ENCODE measurements at places on chromosomes 2 and 18.

DNA sequence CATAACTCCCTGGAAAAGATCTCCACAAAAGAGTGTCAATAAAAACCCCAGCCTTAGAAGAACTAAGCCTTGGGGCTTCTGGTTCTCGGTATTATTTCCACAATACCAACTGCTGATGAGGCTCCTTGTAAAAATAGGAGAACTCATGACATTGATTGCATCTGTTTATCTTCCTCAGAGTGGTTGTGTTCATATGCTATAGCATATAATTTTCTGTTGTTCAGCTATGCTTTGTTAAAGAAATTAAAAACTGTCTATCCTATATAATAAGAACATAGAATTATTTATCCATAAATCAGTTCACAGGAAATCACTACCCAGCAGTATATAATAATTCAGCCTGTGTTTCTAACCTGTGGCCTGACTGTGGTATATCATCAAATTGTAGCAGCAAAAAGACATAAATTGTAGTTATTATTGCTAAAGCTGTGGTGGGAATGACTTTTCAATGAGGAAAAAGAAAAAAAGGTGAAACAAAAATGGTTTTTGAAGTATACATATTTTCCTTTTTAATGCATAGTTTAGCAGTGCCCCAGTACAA lies 68.9 kb downstream of the SATB2 start:
- no peak for DNase-seq

GRCh38 chr2:8547284-8548064 lies 134.4 kb upstream of the ID2 start:
- DNase-seq: no peak

DNA sequence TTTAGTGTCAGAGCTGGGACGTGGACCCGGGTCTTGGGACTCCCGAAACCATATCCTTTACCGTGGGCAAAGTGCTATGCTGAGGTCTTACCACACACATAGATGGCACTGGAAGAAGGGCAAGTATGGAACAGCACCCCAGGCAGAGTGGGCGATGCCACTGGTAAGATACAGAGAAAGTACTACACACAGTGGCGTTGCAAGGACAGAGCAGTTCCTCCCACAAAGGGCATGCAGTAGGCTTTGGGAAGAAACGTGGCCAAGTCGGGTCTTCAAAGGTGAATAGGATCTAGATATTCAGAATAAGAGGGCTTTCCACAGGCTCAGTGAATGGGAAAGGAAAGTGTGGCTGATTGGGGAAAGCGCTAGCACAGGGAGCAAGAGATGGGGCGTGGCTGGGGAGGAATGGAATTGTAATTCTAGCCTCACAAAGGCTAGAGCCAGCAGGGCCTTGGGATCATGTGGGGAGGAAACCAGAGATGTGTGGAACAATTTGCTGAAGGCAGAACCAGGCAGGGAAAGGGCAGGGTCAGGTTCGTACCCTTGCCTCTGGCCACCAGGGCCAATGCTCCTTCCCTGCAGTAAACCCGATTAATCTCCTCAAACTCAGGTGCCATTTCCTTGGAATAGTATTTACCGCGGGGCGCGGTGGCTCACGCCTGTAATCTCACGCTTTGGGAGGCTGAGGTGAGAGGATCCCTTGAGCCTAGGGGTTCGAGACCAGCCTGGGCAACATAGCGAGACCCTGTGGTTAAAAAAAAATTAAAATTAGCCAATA lies 36.0 kb downstream of the PCBP1 start:
- no peak for DNase-seq

- DNase-seq: no peak
These were observed 10.6 kb upstream of the ANXA4 start for GRCh38 chr2:69731147-69731970.

GRCh38 chr2:1739322-1739957 lies 4.9 kb downstream of the PXDN start:
- DNase-seq: no peak
